T47D (cell line): ENCODE measurements at places on chromosomes 1 and 21.

DNA sequence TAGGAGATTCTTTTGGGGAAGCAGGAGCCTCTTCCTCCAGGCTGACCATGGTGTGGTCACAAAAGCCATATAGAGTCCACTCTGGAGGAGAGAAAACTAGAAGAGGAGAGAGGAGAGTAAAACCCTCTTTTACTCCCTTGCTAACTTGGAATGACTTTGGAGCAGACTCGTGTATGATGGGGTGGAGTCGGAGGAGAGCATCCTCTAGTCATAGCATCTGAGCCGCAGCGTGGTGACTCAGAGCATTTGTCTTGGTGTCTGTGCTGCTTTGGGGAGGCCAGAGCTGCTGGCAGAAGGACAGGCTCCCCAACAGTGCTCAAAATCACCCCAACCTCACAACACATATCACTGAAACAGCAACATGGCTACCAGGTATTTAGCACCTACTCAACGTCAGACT, 11.1 kb downstream of the HTR6 start:
- no peak for DNase-seq

DNA sequence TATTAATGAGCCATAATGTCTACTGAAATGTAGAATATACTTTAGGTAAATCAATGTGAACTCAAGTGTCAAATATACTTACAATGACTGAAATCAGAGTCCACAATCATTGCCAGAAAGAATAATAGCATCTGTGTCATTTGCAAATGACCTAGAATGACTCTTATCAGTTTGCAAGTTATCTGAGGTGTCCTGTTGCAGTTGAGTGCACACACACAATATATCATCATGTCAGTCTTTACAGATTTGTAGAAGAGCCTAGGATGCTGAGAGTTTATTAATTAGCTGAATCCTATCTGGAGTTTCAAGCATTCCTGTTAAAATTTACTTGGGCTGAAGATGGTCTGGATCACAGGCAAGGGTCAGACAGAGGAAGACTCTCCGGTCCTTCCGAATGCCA, 324.0 kb upstream of the GREM2 start:
- DNase-seq, result no peak

DNA sequence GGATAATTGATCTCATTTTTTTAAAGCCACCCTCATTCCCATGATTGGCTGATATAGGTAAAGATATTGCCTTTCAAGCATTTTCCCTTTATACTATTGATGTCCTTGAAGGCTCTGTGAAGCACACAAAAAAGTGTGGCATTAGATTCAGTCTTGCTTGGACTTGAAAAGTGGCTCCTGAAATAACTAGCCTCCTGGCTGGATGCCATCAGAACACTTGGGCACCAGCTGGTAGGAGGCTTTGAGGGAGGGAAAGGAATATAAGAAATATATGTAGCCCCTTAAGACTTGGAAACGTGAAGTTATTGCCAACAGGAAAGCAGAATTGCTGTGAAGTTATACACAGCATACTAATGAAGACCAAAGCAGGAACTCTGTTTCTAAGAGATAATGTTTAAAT, 14.1 kb downstream of the MTR start:
- no peak for DNase-seq

DNA sequence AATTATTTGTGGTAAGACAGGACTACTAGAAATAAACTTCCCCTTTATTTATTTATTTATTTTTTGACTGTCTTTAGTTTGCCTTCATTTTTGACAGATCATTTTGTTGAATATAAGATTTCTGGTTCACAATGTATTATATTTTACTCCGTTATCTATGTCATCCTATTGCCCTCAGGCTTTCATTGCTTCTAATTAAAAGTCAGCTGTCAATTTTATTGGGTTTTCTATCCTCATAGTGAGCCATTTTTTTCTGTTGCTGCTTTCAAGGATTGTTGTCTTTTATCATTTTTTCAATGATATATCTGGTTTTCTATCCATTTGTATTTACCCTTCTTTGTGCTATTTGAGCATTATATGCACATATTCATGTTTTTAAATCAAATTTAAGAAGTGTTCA, 866.2 kb downstream of the LRRIQ3 start:
- DNase-seq, result no peak

DNA sequence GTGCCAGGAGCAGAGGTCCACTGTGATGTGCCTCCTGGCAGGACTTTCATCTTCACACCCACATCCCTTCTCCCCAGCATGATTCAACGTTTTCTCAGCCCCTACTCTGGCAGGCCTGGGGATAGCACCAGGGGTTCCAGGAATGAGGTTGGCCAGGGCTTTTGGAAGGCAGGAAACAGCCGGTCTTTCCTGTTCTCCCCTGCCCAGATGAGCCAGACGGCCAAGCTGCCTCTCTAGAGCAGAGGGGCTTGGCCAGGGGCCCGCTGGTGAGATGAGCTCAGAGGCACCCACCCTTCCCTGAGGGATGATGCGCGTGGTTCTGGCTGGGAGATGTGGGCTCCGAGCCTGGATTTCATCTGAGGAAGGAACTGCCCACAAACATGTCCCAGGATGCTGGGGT, 4.3 kb upstream of the MFAP2 start:
- DNase-seq, result no peak

- DNase-seq, result no peak
These were observed 26.3 kb downstream of the AGRN start for GRCh38 chr1:1046243-1046642.

GRCh38 chr1:30788580-30789387, 31.2 kb upstream of the LAPTM5 start:
- no peak for DNase-seq

- no peak for DNase-seq
These were observed 186.5 kb upstream of the CTTNBP2NL start for GRCh38 chr1:112209493-112209892.

DNA sequence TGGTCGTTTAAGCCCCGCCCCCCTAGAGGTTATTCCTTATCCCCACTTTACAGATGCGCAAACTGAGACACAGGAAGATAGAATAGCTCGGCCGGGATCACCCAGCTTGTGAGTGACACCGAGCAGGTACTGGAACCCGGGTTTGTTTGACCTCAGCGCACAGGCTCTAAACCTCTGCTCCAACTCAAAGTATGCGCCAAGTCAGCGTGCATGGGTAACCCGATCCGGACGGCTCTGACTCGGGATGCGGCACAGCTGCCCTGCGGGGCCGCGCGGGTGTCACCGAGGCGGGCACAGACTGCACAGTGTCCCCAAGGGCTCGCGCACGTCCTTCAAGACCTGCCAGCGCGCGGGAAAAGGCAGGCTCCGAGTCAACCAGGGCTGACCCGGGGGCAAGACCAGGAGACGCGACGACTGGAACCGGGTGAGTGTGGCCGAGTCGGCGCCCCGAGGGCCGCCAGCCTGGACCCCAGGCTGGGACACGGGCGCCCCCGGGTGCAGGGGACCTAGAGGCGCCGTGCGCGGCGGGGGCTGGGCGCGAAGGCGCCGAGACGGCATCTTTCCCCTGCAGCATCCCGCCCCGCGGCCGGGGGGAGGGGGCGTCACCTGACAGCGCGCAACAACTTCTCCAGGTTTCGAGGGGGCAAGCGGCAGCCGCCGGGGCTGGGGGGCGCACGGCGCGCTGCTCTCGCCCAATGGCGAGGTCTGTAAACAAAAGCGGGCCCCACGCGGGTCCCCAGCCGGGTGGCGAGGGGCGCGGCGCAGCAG, 101.9 kb upstream of the SOD1 start:
- DNase-seq, result no peak

GRCh38 chr1:226665505-226666163, 73.4 kb downstream of the ITPKB start:
- DNase-seq, result no peak

DNA sequence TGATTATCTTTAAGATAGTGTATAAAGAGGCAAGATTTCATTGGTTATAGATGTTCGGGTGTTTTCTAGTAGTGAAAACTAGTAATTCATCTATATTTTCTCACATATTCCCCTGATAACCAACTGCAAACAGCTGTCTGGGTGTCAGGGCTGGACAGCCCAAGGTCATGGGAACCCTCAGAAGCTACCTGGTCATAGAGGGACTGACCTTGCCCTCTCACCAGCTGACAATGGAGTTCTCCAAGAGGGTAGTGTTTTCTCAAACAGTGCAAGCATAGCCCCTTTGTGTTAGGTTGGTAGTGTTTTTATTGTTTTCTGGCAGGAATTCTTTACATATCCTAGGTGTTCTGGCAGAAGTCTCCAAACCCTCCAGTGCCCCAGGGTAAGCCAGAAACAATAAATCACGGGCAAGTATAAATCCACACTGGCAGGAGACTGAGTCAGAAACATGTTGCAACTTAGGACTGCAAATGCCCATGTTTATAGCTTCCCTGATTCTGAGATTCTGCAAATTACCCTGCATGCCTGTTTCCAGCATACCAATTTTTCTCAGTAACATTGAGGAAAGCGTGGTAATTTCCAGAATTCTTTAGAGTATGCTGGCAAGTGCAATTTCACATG, 82.8 kb upstream of the ATP1A1 start:
- peak; percentile 39 for DNase-seq

- no peak for DNase-seq
These were observed 215.2 kb downstream of the URB2 start for GRCh38 chr1:229841230-229841629.

DNA sequence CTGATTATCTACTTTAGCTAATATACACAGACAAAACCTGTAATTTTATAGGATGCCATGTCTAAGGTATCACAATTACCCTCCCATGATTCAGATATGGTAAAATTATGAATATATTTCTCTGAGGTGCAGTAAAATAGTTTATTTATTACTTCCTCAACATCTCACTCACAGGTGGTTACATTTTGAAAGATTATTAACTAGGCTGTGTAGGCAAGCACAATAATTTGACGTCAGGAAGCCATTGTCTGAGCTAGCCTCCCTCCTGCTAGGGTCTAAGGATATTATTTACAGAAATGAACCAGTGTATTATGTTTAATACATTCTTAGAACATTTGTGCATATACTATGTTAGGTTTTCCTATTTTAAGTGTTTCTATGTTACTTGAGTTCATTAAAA, 69.9 kb upstream of the ADGRL2 start:
- DNase-seq, result no peak

DNA sequence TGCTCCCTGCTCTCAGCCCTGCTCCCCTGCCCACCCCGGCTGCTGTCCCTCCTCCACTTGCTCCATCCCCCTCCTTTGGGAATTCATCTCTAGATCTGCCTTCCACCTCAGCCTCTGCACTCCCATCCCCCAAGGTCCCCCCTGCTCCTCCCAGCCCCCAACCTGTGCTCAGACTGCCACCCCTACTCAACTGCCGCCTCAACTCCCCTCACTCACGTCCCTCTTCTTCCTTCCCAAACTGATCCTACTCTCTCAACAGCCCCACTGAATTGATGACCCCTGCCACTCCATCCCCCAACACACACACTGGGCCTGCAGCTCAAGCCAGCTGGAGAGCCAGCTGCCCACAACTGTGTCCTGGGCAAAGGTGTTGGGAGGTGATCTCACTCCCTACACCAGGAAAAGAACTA, 15.8 kb upstream of the ETV3L start:
- no peak for DNase-seq

DNA sequence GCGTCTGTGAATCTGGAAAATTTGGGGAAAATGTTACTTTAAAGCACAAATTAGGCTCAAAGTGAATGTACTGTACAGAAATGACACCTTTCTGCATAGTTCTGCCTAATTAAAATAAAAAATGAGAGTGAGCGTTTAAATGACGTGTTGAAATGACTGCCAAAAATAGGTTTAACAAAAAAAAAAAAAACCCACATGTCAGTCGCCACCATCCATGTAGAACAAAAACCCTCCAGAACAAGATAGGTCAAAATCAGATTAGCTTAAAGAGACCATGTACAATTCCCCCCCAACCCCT, 745 bp downstream of the PARP1 start:
- DNase-seq, result no peak

DNA sequence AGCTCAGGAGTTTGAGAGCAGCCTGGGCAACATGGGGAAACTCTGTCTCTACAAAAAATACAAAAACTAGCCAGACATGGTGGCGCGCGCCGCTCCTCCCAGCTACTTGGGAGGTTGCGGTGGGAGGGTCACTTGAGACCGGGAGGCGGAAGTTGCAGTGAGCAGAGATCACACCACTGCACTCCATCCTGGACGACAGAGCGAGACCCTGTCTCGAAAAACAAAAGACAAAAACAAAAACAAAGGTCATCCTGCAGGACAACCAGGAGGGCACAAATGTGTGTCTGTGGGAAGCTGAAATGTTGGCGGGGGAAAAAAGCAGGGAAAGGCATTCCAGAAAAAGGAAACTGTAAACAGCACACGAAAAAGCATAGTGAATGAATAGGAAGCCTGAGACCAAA, 104.1 kb upstream of the HNRNPU start:
- DNase-seq, result peak; percentile 35

- no peak for DNase-seq
These were observed 32.6 kb downstream of the NEK2 start for GRCh38 chr1:211642870-211643269.

- peak; percentile 78 for DNase-seq
These were observed at the start of gene ZSWIM5 for GRCh38 chr1:45205910-45206721. TSS of gene ZSWIM5 (minus strand) at chr1:45206605. CDS start at chr1:45206350, 255 bp downstream.

- DNase-seq, result no peak
These were observed 85.2 kb upstream of the ABCD3 start for GRCh38 chr1:94332952-94333351.

GRCh38 chr1:40076895-40077312, 20.1 kb downstream of the PPT1 start:
- DNase-seq, result no peak

- peak; percentile 39 for DNase-seq
These were observed 116.0 kb downstream of the CASZ1 start for GRCh38 chr1:10680487-10680886.

DNA sequence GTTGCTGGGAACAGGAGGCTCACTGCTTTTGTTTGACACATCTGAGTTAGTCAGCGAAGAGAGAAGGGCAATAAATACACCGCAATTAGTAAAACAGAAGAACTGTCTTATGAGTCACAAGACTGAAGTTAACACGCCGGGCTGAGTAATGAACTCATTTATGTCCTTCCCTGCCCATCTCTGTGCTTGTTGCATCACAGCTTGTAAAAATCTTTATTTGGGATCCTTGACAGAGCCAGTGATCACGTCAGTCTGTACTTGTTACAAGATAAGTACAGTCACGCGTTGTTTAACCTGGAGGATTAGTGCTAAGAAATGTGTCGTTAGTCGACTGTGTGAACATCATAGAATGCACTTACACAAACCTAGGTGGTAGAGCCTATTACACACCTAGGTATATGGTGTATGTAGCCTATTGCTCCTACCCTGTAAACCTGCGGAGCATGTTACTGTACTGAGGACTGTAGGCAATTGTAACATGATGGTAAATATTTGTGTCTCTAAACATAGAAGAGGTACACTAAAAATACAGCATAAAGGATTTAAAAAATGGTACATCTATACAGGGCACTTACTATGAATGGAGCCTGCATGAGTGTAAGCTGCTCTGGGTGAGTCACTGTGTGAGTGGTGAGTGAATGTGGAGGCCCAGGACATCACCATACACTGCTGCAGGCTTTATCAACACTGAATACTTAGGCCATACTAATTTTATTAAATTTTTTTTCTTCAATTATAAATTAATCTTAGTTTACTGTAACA, 272.2 kb downstream of the TNR start:
- DNase-seq, result no peak

DNA sequence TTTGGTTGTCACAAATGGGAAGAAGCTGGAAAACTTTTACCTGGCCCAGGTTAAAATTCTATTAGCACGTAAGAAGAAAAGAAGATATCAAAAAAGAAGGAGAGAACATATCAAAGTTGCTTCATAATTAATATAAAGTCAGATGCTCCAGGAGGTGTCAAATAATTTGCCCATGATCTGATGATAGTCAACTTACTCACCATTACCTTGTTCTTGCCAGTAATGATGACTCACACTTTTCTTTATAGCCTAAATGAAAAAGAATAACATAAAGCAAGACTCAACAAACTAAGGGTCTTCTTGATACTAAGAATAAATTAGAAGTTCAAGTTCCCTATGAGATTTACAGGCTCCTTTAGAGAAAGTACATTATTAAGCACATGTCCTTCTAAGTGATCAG, 580.4 kb downstream of the TTLL7 start:
- DNase-seq, result no peak
